ENCODE measurements at places on chromosomes 5 and 9.

DNA sequence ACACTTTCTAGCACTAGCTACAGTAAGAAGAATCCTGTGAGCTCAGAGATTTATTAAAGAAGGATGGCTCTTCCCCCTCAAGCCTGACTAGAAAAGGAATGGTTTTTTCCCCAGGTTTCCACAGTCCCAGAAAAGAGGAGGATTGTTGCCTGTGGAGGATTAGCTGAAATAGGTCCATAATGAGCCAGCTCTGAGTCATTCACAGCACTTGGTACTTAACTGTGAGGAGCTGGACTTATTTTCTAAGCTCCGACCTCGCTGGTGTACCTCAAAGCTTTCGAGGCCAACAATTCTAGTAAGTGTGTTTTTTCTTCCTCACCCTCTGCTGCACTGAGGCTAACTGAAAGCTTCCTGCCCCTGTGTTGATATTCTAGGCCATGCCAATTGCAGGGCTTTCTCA lies 222.5 kb upstream of the IL12B start:
- no peak for DNase-seq

GRCh38 chr5:181246276-181247049 lies 2.8 kb upstream of the RACK1 start:
- DNase-seq: no peak

DNA sequence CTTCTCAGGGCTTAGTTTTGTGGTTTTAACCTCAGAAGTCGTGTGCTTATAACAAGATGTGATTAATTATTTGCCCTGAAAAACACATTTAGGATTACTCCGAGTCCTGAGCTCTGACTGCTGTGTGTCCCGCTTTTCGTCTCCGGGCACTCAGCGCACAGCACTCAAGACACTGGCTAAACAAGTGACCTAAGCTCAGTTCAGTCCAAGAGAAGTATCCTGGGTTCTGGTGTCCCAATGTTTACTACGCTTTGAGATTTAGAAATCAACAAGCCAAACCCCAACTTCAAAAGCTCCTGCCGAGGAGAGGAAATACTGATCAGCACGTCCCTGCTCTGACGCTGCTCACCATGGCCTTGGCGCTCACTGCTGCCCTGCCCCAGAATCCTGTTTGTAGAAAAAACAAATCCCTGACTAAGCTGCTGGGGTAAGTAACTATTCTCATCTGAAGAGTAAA lies 53.2 kb downstream of the IPPK start:
- no peak for DNase-seq

DNA sequence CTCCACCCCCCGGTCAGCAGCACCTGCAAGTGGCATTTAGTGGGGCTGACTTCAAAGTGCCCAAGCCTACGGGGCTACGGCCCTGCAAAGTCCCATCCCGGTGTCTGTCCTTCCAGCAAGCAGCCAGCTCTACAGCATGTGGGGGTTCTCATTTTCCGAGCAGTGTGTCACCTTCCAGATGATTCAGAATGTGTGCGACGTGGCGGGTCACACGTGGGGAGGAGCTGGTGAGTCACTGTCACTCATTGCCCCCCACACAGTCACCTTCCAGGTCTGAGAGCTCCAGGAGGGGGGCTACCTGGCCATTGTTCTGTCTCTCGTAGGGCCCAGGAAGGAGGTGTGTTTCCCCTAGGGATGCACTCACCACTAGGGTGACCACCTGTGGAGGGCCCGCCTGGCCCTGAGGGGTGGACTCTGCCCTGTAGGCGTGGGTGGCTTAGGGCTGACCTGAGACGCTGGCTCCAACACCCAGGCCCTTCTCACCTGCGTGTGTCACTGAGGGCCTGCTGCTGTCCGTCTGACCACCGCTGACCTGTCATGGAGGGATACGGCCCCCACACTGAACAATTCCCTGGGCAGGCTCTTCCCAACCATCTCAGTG lies 70.2 kb downstream of the SEMA4D start:
- DNase-seq: no peak

DNA sequence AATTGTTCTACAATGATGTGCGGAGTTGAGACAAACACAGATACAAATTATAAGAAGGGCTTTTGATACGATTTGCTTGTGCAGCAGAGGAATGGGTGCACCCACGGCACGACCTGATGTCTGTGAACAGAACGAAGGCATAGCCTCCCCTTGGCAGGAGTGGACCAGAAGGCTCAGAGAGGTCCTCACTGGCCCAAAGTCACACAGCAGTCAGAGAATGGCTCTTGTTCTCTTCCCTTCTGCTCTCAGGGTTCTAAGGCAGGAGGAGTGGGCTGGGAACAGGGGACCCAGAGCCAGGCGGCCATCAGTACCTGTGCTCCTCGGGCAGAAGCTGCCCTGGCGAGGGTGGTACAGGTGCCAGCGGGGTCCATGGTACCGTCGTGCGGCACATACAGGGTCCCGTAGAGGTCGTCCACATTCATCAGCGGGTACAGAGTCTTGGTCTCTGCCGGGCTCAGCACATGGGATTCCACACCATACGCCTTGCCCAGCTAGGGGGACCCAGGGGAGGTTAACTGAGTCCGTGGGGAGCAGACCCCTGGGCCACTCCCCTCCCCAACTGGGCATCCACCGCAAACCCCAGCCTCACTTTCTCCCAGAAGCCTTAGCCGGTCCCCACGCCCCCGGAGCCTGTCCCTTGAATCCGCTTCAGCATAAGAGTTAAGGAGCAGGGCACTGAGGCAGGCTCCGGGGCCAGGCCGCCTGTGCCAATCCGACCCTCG lies 7.0 kb downstream of the SARDH start:
- DNase-seq: no peak

DNA sequence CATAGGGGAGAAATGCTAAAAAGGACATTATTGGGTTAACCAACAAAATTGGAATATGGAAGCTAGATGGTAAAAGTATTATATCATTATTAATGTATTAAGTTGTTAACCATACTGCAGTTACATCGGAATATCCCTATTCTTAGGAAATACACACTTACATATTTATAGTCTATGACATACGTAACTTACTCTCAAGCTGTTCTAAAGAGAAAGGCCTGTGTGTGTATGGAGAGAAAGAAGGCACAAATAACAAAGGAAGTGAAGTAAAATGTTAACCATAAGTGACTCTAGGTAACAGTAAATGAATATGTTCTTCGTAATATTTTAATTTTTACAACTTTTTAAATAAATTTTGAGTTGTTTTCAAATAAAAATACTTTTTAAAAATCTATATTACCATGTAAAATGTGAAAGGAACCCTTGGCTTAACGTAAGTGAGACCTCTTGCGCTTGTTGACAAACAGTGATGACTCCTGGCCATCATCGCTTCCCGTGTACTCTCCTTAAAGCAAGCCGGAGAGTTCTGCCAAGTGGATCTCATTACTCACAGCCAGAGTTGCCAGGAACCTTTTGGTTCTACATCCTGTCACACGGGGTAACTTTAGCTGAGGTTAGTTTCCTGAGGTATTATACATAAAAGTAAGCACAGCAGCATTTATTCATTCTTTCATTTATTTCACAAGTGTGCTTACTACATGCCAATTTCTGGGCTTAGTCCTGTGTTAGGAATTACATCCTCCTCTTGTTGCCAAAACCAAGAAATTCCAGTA lies 165.4 kb downstream of the EPB41L4A start:
- no peak for DNase-seq

GRCh38 chr9:78775211-78775610 lies 478.3 kb downstream of the PSAT1 start:
- no peak for DNase-seq

- DNase-seq: no peak
These were observed 144.9 kb downstream of the PRKACG start for GRCh38 chr9:68869022-68869421.

DNA sequence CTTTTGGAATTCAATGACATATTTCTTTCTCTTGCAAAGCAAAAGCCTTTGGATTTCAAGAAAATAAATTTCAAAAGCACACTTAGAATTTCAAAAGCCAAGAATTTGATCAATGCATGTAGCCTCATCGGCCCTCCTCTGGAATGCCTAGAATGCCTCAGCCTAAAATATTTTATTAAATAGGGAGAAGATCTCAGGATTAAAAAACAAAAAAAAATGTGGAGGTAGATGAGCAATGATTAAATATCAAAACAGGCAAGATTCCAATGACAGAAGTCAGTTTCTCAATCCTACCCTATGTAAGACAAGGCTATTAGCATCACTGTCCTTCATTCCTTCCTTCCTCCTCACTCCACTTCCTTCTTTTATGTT lies 169.0 kb downstream of the CDH6 start:
- no peak for DNase-seq

DNA sequence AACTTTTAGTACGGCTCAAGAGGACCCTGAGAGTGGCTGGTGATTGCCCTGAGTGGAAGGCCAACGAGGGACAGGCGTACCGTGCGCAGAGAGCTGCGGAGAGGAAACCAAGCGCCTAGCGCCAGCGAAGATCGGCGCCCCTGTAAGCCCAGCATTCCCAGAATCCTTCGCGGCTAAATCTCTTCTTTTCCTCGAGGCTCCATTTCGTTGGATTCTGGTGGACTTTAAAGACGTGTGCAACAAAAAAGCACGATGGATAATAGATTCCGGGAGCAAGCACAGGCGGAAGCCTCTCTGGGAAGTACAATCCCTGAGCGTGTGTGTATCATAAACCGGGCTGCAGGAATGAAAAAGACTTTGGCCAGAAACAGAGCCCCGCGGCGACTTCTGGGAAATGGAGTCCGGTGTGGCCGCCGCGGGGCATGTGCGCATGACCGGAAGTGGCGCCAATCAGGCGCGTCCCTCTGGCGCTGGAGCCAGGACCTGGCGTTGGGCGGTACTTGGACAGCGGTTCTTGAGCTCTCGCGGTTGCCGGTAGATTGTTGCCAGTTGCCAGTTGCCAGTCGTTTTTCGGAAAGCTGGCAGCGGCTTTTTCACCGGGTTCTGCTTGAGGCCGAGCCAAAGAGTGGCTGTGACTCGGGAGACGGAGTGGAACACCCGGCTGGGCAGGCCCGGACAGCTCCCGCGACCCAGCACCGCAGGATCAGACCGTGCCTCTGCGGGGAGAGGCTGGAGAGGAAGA lies at the start of gene ZNF79:
TSS of gene ZNF79 (plus strand) at position 449 of the 742 bp plus-strand sequence. CDS start 406 bp downstream, outside the sequence.
- DNase-seq: peak; percentile 84

DNA sequence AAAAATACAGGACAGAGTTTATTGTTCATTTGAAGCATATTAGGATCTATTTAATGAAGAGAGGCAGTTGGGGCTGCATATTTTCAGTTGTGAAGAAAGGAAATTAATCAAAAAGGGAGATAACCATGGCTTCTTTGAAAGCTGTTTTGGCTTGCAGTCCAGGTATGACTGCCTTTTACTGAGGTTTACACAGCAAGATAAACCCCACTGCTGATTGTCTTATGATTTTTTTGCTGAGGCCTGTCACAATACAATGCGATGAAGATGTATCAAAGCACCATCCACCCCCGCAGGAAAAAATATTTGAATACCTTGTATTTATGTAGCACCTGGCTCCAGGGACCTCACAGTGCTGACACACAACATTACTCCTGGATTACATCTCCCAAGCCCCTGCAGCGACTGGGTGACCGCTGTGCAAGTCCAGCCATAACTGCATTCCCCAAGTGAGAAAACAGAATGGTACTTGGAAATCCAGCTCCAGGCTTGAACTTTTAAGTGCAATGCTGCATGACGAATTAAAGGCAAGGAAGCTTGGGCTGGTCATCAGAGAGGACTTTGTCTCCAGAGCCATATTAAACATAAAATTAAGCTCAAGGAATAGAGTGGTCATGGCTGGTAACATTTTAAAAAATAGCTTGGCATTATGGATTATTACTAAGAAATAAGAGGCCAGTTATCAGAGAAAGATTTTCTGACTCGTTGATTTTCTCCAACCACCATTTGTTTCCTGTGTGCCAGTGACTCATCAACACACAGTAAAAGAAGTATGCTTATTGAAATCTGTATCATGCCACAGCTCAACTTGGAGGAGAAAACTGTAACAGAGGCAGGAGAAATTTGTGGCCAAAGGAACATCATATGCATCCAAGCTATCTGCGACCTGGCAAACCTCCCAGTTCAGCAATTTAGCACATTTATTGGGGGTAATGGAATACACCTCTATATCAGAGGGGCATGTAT lies 374.2 kb downstream of the MAN2A1 start:
- no peak for DNase-seq

- DNase-seq: no peak
These were observed 628.1 kb upstream of the TYRP1 start for GRCh38 chr9:12065050-12065449.

DNA sequence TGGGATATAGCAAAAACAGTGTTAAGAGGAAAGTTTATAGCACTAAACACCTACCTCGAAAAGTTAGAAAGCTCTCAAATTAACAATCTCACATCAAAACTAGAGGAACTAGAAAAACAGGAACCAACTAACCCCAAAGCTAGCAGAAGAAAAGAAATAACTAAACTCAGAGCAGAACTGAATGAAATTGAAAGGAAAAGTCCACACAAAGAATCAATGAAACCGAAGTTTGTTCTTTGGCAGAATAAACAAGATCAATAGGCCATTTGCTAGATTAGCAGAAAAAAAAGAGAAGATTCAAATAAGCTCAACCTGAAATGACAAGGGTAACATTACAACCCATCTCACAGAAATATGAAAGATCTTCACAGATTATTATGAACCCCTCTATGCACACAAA lies 234.8 kb upstream of the ISL1 start:
- DNase-seq: no peak

- no peak for DNase-seq
These were observed 9.5 kb downstream of the AQP3 start for GRCh38 chr9:33437898-33438297.

- DNase-seq: no peak
These were observed 32.7 kb upstream of the FCN2 start for GRCh38 chr9:134847752-134848432.

- DNase-seq: no peak
These were observed 447.3 kb upstream of the MPDZ start for GRCh38 chr9:13726746-13727145.

- no peak for DNase-seq
These were observed 54.8 kb upstream of the HMHB1 start for GRCh38 chr5:143757116-143757515.

GRCh38 chr9:77457916-77458592 lies 190.1 kb downstream of the GNA14 start:
- no peak for DNase-seq

- DNase-seq: no peak
These were observed 98.6 kb upstream of the TLE1 start for GRCh38 chr9:81787747-81788632.

DNA sequence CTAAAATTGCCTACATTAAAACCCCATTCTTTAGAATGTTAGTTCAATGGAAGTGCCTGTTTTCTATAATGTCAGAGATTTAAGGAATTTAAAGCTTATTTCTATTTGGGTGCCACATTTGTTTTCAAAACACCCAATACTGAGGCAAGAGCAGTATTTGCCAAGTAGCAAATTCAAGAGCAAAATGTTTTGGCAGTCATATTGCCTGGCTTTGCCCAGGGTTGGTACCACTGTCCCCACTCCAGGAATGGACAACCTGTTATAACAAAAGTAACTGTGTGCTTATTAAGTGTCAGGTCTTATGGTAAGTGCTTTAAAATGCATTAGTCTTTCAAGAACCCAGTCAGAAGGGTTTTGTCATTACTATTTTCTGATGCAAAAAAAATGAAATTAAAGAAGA lies 19.3 kb downstream of the ITGA1 start:
- DNase-seq: no peak

GRCh38 chr9:130936285-130937117 lies 2.5 kb downstream of the FIBCD1 start:
- no peak for DNase-seq

GRCh38 chr5:170628691-170629565 lies 125.1 kb downstream of the KCNIP1 start:
- no peak for DNase-seq

Data from LNCaP clone FGC (cell line).